Mesendoderm (in vitro differentiated cells): ENCODE measurements at places on chromosomes 7 and 10.
A peak's percentile ranks its signal among the peaks of the same experiment; 100 is the strongest.

- DNase-seq = no peak
Observed at GRCh38 chr10:73182568-73182967, 14.6 kb downstream of the FAM149B1 start.

DNA sequence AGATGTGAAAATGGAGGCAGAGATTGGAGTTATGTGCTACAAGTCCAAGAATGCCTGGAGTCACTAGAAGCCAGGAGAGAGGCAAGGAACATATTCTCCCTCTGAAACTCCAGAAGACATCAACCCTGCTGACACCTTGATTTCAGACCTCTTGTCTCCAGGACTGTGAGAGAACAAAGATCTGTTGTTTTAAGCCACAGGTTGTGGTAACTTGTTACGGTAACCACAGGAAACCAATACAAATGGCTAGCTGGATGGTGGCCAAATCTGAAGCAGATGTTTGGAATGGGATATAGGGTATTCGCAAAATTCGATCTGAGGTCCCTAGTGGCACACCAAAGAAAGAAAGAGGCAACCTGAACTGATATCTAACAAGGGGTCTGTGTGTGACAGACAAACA, 129.0 kb downstream of the HERPUD2 start:
- DNase-seq = peak; percentile 21

DNA sequence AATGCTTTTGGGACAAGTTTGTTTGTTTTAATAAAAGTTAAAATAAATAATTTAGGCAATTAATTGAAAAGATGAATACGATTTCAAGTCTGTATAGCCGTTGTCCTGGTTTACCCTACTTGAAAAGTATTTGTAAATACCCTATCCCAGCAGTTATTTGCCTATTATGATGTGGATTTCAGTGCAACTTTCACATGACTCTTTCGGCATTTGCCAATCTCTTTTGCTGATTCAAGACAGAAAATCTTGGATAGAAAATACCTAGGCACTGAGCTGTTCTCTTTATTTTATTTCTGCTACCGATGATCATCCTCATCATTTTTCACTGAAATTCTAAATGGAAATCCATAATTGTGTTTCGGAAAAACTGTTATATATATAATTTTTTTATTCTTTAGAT, 125.9 kb upstream of the FZD8 start:
- no peak for DNase-seq

- peak; percentile 88 for DNase-seq
Observed at GRCh38 chr7:74289018-74289658, at the start of gene CLIP2. Gene CLIP2 (plus strand): TSS chr7:74289407. CDS start chr7:74317547, 28,140 bp downstream.

- DNase-seq = no peak
Observed at GRCh38 chr10:68982389-68982788, 6.2 kb upstream of the KIFBP start.

DNA sequence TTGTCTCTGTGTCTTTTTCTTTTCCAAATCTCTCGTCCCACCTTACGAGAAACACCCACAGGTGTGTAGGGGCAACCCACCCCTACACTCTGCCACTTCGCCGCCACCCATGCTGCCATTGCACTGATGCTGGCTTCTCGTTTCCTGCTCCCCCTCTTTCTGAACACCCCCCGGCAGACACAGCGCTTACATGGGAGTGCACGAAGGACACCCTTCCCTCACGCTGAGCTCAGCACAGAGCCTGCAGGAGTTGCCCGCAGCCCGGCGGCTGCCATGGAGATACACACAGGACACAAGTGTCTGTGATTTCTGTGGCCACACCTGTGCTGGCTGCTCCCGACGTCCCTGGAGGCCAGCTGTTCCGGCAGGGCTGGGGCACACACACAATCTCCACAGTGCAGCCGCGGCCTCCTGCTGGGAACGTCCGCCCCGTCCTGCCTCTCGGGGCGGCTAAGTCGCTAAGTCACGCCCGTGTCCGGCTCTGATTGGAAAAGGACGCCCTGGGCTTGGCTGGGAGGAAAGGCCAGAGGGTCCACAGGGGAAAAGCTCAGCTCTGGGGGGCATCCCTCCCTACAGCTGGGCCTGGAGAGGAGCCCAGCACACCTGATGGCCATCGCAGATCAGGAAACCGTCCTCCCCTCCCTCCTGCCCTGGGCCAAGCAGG, 349.8 kb downstream of the PTPRN2 start:
- DNase-seq = no peak

DNA sequence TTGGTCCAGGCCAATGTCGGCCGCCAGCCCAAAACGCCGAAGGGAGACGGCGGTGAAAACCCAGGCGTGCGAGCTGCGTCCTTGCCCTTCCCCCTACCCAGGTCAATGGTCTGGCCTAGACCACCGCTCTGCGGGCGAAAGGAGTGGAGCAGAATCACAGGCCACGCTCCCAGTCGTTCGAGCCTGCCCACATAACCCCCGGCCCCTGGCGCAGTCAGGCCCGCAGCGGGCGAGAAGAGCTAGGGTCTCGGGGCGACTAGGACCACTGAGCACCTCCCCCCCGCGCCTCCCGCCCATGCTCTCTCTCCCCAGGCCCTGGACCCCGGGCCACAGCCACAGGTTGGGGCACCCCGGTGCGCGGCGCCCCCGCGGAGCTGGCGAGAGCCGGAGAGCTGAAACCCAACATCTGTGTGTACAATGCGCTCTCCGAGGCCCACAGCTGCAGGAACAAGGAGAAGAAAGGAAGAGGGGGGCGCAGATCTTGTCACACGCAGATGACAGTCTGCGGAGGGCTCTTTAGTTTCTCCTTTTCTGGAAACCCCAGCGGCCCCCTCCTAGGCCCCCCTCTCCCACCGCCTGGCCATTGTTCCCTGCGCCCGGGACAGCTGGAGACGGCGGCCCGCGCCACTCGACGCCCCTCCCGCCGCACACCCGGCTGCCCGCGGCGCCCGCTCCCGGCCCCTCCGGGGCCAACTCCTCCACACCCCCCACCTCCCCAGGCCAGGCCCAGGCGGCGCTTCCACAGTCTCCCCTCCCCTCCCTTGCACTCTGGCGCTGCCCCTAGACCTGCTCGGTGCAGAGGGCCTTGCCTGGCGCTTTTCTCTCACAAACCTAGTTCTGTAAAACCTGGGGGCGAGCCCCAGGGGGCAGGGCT, 355.0 kb downstream of the DNAJB6 start:
- DNase-seq = no peak

- no peak for DNase-seq
Observed at GRCh38 chr10:70587045-70587658, 15.4 kb downstream of the PRF1 start.

GRCh38 chr7:98283887-98284222, 2.4 kb downstream of the BRI3 start:
- DNase-seq = no peak

DNA sequence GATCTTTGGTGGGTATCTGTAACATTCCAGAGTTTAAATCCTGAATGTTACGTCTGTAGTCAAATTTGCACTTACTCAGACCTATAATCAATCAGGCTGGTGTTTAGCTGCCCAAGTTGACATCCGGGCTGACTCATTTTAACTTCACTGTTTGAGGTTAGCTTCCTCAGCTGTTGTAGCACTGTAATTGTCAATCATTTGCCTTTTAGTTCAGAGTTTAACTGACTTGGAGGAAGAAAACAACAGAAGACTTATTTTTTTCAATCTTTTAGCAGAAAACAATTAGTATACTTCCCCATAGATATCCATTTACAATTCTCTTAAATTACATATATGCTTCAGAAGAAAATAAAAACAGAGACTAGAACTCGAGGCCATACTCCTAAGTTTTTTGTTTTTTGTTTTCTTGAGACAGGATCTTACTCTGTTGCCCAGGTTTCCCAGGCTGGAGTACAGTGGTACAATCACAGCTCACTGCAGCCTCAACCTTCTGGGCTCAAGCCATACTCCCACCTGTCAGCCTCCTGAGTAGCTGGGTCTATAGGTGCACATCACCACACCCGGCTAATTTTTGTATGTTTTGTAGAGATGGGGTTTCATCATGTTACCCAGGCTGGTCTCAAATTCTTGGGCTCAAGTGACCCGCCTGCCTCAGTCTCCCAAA, 38.5 kb upstream of the LRRC17 start:
- no peak for DNase-seq

DNA sequence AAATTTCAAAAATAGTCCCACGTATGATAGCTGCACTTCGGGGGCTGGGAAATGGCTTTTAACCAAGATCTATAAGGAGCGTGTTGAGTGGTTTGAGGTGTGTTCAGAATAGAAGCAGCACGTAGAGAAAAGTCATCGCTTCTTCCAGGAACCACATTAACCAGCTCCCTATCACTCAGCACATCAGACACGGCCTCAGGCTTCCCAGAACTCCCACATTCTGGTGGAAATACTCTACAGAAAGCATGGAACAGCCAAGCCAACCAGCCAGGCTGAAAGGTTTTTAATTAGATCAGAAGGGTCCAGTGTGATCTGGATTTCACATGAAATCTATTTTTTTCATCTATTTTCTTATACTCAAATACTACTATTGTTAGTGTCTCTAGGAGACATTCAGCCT, 231.5 kb upstream of the NRP1 start:
- no peak for DNase-seq

DNA sequence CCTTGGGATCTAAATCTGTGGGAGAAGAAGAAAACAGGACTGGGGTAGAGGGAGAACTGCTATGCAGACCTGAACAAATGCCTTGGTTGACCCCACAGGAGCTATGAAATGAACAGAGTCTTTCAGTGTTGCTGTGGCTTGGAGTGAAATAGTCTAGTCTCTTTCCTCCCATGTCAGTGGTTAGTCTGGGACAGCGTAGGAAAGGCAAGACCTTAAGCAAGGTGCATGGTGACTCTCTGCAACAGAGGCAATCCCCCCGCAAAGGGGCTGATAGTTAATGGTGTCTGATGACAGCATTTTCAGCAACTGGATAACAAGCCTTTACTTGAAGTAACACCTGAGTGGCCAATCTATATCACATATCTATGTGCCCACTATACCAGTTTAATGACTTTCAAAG, 62.3 kb downstream of the ARL4A start:
- no peak for DNase-seq

DNA sequence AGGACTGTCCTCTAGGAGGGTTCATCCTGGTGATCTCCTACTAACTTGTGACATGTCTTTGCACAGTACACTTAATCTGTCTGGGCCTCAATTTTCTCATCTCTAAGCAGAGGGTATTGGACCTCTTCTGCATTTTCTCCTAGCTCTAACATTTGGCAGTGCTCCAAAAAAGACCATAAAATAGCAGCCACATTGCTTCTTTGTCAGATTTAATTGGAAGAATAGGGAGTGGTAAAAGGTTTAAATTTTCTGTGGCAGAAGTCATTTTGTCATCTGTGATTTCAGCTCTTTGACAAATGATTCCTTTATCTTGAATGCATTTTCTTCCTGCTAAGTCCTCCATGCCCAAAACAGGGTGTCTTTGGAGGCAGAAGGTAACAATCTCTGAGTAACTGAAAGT, 289.9 kb upstream of the LRGUK start:
- no peak for DNase-seq

DNA sequence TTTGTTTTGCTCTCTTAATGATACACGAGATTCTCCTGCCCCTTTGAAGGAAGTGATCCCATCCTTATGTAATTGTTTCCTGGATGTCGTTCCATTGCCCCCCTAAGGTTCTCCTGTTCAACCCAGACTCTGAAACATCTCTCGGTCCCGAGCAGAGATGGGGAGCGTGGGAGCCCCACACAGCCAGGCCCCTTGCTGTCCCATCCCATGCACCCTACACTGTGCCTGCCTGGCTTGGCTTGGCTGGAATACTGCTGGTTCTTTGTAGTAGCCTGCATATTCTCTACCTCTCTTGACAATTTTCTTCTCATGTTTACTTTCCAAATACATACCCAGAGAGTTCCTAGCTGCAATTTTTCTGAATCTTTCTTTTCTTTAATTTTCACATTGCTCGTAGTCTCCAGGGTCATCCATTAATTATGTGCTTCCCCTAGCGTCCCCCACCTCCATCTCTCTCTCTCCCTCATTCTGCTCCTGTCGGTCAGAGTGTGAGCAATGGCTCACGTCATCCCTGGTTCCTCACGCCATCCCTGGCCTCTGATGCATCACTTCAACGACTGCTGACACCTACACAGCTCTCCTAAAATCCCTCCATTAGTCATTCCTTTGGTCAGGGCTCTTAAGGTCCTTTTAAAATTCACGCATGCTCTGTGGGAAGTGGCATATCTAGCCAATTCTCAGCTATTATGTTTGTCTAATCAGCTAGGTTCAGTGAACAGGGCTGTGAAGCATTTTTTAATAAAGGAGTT, 32.5 kb upstream of the GPR158 start:
- DNase-seq = no peak

- no peak for DNase-seq
Observed at GRCh38 chr10:116868722-116869121, 19.4 kb downstream of the ENO4 start.

DNA sequence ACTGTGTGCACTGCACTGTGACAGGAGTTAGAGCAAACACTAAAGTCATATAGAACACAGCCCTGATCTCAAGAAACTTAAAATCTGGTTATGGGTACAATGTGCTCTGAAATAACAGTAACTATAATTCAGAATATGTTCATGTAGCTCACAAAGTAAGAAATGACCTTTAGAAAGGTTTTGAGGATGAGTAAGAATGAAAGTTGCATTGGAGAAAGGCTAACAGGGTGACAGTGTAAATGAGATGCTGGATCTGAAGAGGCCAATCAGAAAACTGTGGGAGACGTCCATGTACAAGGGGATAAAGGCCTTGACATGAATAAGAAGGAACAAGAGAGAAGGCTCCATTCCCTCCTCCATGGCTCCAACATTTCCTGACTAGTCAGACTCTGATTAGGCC, 124.7 kb downstream of the GRM3 start:
- DNase-seq = no peak

DNA sequence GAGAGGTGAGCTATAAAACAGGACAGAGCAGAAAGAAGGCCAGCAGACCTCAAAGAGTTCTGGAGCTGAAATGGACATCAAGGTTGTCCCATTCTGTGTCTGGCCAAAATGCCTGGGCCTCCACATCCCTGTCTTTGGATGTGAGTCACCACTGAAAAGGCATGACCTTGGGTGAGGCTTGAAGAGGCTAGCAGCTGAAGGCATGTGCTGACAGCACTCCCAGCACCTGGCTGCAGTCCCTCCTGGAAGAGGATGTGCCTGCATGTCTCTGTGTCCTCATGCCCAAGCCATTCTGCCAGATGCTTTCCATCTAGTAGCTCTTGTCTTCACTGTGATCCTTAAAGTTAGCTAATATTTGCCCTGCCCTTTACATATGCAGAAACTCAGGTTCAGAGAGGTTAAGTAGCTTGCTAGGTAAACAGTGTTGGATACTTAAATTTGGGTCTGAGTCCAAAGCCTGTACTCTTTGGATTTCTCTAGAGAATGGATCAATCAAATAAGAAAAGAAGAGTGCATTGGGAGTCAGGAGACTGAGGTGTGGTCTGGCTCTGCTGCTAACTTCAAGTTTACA, 35.8 kb downstream of the HECW1 start:
- no peak for DNase-seq

GRCh38 chr7:76302347-76303201, at the start of gene HSPB1:
Gene HSPB1 (plus strand): TSS chr7:76302673. CDS start chr7:76302713, 40 bp downstream.
- DNase-seq = peak; percentile 93

GRCh38 chr7:84060760-84061261, 133.8 kb downstream of the SEMA3A start:
- DNase-seq = no peak

- no peak for DNase-seq
Observed at GRCh38 chr7:27661811-27662489, 733 bp downstream of the HIBADH start.

- peak; percentile 13 for DNase-seq
Observed at GRCh38 chr7:124351950-124352349, 319.1 kb upstream of the TMEM229A start.

- DNase-seq = peak; percentile 27
Observed at GRCh38 chr10:51698473-51699063, 827 bp downstream of the CSTF2T start.

- no peak for DNase-seq
Observed at GRCh38 chr10:125510998-125511397, 172.0 kb downstream of the TEX36 start.

- no peak for DNase-seq
Observed at GRCh38 chr10:93503075-93503474, 6.7 kb downstream of the CEP55 start.
